NCI-H2081 (cell line): ENCODE measurements at places on chromosomes 12 and 14.
A peak's percentile ranks its signal among the peaks of the same experiment; 100 is the strongest.

GRCh38 chr12:109134186-109134917, 18.0 kb downstream of the ACACB start:
- DNase-seq: no peak

DNA sequence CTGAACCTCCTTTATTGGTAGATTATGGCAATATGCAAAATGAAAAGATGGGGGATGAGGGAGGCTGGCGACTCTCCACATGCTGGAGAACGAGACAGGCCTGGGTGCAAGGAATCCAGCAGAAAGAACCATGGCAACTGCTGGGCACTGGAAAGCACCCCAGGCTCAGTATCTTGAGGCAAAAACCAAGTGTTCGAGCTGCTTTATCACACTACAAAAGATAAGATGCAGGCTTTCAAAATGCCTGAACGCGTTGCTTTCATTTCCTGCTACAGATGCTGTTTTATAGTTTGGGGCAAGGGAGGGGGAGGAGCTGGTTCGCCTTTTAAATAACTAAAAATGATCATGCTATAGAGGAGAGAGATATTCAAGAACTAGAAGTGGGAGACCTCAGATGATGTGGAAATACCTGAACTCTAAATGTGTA, 38.9 kb downstream of the NIN start:
- DNase-seq: no peak

DNA sequence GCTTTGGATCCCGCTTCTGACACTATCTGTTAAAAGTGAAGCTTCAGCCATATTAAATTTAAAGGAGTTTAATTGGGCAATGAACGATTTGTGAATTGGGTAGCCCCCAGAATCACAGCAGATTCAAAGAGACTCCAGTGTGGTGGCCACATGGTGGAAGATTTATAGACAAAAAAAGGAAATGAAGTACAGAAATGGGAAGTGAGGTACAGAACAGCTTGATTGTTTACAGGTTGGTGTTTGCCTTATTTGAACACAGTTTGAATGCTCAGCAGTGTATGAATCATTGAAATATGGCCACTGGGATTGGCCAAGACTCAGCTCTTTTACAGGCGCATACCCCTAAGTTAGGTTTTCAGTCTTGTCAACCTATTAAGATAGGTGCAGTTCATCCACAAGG, 21.9 kb downstream of the CCDC91 start:
- DNase-seq: no peak

- peak; percentile 93 for DNase-seq
Measured at GRCh38 chr14:69153152-69153872, 393 bp upstream of the DCAF5 start.

GRCh38 chr12:130973109-130973508, 19.4 kb downstream of the ADGRD1 start:
- DNase-seq: no peak

DNA sequence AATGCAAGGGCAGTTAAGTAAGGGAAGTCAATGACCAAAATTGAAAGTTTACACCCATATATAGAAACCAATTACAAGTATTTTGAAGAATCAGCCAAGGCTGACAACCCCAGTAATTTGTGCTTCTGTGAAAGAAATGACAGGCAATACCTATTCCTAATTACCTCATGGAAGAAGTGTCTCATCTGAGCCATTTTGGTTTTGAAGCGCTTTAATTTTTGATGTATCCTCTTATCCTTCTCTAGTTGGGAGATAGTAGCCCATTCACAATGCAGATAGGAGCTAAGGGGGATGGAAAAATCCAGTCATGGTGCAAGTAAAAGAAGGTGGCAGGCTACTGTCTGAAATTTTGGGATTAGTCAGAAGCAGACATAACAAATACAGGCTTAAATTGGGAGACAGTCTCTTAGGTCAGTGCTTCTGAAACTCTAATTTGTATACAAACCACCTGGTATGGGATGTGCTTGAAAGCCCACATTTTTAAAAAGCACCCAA, 30.4 kb upstream of the SUPT16H start:
- DNase-seq: no peak

DNA sequence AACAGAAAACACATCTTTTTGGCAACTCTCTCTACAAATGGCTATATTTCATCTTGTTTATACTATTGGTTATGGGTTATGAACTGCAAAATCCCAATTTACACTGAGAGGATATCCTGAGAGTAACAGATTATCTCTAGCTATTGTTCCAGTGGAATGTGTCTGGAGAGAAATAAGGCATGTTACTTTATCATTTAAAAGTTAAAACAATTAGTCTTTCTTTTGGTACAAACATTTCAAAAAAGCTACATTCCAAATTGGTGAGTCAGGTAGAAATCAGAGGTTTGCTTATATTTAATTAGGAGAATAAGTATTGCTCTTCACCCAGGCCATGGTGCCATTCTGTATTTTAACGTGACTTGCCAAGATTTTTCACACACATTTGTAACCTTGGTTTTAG, 411.6 kb downstream of the CCER1 start:
- DNase-seq: no peak

GRCh38 chr12:95634622-95635621, 83.6 kb upstream of the USP44 start:
- DNase-seq: no peak

GRCh38 chr14:77914073-77914721, 114.3 kb downstream of the ADCK1 start:
- DNase-seq: no peak

DNA sequence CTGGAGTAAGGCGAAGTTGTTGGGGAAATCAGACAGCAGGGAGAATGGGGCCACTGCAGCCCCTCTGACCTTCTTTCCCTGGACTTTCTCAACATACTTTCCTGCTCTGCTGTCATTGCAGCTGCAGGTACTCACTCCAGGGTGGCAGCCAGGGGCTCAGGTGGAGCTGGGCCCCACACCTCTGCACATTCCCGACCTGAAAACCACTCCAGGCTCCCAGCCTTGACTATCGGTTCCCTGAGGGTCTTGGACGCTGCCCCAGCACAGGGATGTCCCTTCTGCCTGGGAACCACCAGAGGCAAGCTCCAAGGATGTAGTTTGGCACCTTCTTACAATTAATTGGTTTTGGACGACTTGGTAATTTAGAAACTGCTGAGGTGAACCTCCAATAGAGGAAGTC, 24.8 kb upstream of the CAPRIN2 start:
- no peak for DNase-seq

GRCh38 chr12:50845021-50845647, 2.4 kb downstream of the TMPRSS12 start:
- no peak for DNase-seq

- DNase-seq: no peak
Measured at GRCh38 chr12:109689426-109689825, 24.2 kb upstream of the FAM222A start.

GRCh38 chr12:117863002-117863709, 105.6 kb downstream of the KSR2 start:
- no peak for DNase-seq

DNA sequence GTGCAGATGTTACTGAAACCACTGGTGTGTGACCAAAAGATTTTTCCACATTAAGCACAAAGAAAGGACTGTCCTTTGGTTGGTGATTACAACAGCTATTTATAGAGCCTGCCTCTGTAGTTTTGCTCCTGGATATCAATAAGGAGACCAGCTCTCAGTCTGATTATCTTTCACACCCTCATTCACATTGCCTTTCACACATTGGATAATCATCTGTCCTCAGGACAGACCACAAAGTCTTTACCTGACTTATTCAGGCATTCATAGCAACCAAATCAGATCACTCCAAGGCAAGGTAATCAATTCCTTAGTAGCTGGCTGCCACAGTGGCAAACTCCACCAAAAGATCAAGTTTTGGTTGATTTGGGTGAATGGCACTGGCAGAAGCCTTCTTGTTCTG, 59.6 kb upstream of the CPSF6 start:
- no peak for DNase-seq

GRCh38 chr12:123149501-123150274, 1.2 kb downstream of the PITPNM2 start:
- DNase-seq: no peak

DNA sequence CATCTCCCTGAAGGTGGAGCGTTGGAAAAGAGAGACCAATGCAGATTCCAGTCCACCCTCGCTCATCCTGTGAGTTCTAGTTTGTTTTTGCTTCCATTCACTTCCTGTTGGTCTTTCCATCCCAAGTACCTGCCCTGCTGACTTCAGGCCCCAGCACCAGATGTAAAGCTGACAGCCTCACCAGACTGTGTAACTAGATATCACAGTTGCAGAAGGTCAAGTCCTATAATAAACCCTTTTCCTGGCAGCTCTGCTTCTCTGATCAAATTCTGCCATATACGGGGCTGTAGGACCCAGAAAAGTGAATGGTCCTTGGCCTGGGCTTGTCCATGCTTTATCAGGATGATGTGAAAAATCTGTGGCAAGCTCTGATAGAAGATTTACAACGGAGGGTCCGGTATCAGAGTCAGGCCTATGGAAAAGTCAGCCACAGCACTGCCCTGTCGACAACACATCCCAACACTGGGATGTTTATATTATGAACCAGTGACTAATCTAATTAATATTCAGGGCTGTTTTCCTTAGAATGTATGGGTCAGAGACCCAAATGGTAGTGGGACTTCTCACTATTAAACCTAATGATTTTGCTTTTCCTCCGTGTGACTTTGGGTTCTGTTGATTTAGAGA, 42.1 kb downstream of the CCDC175 start:
- DNase-seq: no peak

DNA sequence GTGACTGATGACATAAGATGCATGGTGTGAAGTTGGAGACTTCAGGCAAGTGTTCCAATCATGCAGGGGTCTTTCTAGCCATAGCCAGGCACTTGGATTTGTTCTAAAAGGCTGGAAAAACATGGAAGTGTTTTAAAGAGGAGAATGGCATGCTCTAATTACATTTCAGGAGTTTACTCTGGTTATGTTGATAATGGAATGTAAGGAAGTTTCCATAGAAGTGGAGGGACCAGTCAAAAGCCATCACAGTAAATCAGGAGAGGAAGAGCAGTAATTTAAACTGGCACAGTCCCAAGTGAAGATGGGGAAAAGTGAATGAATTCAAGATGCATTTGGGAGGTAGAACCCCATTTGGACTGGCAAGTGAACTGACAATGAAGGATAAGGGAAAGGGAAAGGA, 13.9 kb upstream of the FRS2 start:
- no peak for DNase-seq

- no peak for DNase-seq
Measured at GRCh38 chr12:2243275-2243674, 190.5 kb downstream of the CACNA1C start.

DNA sequence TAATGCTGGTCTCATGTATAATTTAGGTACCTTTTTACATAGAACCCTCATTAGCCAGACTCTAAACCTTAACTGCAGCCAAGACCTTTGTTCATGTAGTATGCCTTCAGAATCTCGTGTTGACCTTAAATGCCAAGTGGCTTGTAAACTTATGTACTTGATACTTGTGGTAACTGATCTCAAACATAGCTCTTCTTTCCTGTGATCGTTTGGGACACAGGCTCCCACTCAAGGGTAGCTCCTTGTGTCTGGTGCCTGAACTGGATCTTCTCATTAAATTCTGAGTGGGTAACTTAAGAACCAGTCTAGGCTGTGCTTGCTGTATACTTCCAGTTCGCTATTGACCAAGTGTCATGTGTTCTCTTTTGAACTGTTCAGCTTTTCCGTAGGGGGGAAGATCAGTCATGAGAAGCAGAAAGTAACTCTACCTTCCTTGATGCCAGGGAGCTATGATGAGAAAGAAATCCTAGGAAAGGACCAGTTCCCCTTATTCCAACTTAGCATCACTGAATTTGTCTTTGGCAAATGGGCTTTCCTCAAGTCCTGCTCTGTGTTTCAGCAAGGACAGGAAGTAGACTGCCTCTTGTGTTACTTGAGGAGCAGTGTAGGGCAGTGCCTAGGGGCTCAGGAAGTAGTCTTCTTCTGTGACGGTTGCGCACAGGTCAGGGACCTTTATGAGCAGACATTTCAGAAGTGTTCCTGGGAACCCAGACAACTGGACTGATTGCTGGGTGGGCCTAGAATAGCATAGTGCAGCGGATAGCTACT, 2.5 kb downstream of the LGALS3 start:
- DNase-seq: no peak

GRCh38 chr12:100359248-100359647, 2.4 kb downstream of the SLC17A8 start:
- DNase-seq: no peak

- DNase-seq: no peak
Measured at GRCh38 chr14:42027271-42027670, 420.6 kb downstream of the LRFN5 start.

DNA sequence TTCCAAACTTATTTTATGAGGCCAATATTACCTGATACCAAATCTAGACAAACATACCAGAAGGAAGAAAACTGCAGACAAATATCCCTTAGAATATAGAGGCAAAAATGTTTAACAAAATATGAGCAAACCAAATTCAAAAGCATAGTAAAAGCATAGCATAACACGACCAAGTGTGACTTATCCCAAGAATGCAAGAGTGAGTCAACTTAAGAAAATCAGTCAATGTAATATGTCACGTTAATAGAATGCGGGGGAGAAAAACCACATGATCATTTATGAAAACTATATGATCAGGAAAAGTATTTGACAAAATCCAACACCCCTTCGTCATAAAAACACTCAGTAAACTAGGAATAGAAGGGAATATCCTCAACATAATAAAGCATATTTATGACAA, 217.3 kb downstream of the ADGRD1 start:
- DNase-seq: no peak

GRCh38 chr12:17108877-17109541, 503.0 kb upstream of the LMO3 start:
- DNase-seq: peak; percentile 60

GRCh38 chr12:123966596-123966995, 6.0 kb downstream of the CCDC92 start:
- no peak for DNase-seq

- DNase-seq: peak; percentile 26
Measured at GRCh38 chr14:60649875-60650372, 647 bp upstream of the SIX1 start.

DNA sequence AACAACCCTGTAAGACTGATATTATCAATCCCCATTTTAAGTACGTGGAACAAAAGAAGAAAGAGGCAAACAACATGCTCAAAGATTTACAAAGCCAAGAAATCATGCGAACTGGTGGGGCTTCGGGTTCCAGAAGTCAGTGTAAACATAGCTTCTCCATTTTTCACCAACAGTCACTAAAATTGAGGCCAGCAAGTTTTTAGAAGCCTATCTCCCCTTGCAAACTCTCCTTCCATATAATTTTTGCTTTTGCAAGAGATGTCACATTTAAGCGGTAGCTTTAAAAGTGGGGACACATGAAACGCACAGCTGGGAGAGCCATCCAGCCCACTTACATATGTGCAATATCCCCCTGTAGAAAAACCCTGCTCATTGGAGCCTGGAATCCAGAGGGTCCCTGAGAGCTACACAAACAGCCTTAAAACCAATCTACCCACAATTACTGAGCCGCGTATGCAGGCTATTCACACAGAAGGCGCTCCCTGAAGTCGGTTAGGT, 797 bp downstream of the SLC11A2 start:
- DNase-seq: no peak
